GM12864 (cell line): ENCODE measurements at places on chromosomes 13 and 19.

DNA sequence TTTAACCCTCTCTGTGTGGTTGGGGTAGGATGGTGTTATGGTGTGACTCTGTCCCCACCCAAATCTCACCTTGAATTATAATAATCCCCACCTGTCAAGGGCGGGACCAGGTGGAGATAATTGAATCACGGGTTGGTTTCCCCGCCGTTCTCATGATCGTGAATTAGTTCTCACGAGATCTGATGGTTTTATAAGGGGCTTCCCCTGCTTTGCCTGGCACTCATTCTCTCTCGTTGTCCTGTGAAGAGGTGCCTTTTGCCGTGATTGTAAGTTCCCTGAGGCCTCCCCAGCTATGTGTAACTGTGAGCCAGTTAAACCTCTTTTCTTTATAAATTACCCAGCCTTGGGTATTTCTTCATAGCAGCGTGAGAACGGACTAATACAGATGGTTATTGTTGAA, 68.8 kb downstream of the ARHGEF7 start:
- no peak for DNase-seq

- no peak for DNase-seq
Measured at GRCh38 chr19:10832939-10833296, 3.1 kb downstream of the TMED1 start.

DNA sequence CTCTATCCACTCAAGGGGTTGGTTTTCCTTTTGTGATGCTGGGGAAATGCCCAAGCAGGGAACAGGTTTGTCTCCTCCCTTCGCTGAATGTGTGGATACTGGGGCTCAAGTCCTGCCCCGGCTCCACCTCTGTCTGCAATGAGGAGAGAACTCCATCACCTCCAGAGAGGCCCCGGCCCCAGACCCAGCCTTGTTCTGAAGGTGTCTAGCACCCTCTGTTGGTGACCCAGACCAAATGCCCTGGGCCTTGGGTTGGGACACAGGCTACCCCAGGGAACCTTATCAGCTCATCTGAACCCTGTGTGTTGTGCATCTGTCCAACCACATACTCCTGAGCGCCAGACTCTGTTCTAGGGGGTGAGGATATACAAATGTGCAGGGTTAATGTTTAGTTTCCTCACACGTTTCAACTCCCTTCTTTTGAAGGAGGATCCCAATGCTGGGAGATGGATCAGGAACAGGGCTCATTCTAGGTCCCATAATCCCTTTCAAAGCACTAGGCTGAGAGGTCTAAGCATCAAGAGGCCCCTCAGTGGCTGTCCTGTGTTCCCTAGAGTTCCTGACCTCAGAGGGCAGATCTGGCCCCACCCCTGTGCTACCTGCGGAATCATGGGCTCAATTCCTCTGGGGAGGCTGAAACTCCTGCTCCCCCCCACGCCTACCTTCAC, 112.5 kb upstream of the SLC7A1 start:
- no peak for DNase-seq

- no peak for DNase-seq
Measured at GRCh38 chr13:83223546-83223945, 658.7 kb downstream of the SLITRK1 start.

- DNase-seq = no peak
Measured at GRCh38 chr13:30799356-30799824, 64.0 kb downstream of the ALOX5AP start.

GRCh38 chr19:5126498-5127223, 157.7 kb downstream of the KDM4B start:
- no peak for DNase-seq

DNA sequence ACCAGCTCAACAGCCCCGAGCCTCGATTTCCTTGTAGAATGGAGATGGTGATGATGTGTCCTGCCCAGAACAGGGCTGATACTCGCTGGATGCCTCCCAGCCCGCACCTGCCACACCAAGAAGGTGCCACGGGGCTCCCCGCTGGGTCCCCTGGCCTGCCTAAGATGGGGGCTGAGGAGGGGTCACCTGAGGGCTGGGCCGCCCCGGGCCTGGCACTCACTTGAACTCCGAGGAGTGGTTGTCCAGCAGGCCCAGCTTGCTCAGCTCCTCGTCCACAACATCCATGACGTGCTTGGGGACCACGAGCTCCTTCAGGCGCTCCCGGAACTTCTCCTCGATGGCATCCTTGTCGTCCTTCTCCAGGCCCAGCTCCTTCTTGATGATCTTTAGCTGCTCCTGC, 14.4 kb downstream of the LONP1 start:
- DNase-seq = no peak

GRCh38 chr13:46192412-46192811, 10.4 kb upstream of the LCP1 start:
- DNase-seq = no peak

GRCh38 chr13:23021906-23022305, 158.9 kb upstream of the SGCG start:
- DNase-seq = no peak

GRCh38 chr13:46621133-46621532, 68.2 kb downstream of the LRCH1 start:
- no peak for DNase-seq

DNA sequence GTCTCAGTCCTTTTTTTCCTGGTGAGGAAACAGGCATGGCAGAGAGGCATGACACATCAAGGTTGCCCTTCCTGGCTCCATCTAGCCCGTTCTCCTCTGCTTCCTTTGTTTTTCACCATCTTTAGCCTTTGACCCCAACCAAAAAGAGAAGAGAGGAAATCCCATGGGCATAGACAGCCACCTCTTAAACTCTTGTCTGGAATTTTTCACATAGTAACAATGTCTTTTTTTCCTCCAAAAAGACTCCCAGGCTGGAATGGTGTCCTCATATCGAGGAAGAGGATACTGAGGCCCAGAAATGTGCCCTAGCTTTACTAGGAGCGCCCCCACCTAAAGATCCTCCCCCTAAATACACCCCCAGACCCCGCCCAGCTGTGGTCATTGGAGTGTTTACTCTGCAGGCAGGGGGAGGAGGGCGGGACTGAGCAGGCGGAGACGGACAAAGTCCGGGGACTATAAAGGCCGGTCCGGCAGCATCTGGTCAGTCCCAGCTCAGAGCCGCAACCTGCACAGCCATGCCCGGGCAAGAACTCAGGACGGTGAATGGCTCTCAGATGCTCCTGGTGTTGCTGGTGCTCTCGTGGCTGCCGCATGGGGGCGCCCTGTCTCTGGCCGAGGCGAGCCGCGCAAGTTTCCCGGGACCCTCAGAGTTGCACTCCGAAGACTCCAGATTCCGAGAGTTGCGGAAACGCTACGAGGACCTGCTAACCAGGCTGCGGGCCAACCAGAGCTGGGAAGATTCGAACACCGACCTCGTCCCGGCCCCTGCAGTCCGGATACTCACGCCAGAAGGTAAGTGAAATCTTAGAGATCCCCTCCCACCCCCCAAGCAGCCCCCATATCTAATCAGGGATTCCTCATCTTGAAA, at the start of gene GDF15:
GDF15 (plus strand) TSS at position 484 of the 868 bp plus-strand sequence; CDS start at position 516, 32 bp downstream.
- DNase-seq = no peak

GRCh38 chr13:95201814-95202651, 99.2 kb downstream of the ABCC4 start:
- DNase-seq = no peak

GRCh38 chr13:38618336-38618735, 68.5 kb upstream of the FREM2 start:
- no peak for DNase-seq

DNA sequence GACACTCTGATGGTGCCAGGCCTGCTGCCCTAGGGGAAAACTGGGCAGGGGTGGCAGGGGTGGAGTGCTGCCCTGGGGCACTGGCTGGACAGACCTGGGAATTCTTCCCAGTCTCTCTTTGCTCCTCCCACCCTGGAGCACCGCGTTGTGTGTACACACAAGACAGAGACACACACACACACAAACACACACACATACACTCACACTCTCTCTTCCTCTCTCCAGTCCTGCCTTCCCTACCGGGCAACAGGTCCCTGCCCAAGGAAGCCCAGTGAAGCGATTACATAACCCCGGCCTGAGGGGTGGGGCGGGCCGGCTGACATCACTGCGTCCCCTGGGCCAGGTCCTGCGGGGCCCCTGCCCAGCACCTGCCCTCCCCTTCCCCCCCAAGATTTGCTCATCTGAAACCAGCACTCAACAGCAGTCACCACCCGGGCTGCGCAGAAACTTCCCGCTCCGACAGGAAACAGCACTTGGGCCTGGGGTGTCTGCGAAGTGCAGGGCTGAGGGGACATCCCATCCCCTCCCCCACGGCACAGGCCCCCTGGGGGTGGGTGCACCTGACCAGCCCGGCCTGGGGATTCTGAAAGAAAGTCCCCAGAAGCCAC, 1.2 kb downstream of the MKNK2 start:
- no peak for DNase-seq

DNA sequence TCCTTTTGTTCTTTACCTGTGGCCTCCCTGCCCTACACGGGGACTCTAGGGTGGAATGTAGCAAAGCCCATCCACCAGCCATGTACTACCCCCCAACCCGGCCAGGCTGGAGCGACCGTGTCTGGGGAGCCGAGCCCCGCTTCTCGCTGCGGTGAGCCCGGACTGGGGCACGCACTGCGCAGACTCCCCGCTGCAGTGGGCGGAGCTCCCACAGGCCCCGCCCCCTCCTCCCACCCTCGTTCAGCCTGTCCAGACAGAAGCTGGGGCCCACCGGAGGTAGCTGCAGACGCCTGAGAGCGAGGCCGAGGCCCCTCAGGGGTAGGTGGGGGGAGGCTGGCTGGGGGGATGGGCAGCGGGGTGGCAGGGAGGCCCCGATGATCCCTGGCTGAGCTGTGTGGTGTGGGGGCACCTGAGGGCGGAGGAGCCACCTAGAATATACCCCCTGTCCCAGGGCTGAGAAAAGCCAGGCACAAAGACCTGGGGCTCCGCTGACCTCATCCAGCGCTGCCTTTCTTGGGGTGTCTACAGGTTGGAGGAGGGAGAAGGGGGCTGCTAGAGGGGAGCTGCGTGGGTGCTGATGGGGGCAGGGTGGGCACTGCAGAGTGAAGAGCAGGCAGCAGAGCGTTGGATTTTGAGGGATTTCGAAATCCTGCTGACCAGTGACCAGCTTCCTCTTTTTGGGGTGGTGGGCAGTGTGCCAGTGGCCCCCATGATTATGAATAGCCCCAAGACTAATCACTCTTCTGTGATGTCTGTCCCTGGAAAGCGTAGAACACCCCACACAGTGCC, 17.3 kb downstream of the PLD3 start:
- DNase-seq = no peak

DNA sequence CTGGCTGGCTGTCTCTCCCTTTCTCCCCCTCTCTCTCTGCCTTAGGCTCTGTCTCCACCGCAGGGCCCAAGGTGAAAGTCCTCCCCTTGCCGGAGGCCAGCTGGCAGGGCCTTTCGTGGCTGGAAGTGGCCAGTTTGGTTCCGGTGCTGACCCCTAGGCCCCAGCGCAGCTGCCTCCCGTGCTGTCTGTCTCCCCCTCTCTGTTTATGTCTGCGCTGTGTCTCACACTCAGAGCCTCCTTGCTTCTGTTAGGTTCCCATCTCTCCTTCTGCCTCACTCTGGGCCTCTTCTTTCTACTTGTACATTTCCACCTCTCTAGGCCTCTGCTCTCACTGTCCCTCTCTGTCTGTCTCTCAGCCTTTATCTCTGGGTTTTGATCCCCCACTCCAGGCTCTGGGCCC, 13.1 kb downstream of the CCDC97 start:
- no peak for DNase-seq

DNA sequence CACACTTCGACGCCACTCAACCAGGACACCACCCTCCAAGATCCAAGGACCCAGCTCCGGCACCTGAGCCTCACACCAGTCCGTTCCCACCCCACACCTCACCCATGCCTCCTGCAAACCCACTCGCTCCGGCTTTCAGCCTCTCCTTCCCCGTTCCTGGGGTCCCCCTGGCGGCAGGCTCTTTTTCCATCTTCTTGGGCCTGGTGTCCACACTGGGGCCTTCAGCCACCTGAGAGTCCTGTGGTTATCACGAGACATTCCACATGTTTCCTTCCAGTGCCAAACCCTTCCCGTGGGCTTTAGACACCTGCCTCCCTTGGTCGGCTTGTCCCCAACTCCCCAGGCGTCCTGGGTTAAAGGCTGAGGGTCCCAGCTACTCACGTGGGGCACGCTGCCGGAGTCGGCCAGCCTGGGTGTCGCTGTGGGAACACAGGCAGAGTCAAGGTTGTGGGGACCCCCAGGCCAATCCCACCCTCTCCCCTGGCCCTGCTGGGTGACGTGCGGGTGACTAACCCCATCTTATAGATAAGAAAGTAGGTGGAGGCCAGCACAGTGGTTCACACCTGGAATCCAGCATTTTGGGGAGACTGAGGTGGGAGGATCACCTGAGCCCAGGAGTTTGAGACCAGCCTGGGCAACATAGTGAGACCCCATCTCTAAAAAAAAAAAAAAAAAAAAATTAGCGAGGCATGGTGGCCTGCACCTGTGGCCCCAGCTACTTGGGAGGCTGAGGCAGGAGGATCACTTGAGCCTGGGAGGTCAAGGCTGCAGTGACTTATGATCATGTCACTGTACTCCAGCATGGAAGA, 1.9 kb downstream of the JSRP1 start:
- DNase-seq = no peak

GRCh38 chr19:4597975-4598671, 38.6 kb upstream of the SEMA6B start:
- DNase-seq = no peak

- no peak for DNase-seq
Measured at GRCh38 chr19:33622809-33623511, 1.2 kb downstream of the CHST8 start.

DNA sequence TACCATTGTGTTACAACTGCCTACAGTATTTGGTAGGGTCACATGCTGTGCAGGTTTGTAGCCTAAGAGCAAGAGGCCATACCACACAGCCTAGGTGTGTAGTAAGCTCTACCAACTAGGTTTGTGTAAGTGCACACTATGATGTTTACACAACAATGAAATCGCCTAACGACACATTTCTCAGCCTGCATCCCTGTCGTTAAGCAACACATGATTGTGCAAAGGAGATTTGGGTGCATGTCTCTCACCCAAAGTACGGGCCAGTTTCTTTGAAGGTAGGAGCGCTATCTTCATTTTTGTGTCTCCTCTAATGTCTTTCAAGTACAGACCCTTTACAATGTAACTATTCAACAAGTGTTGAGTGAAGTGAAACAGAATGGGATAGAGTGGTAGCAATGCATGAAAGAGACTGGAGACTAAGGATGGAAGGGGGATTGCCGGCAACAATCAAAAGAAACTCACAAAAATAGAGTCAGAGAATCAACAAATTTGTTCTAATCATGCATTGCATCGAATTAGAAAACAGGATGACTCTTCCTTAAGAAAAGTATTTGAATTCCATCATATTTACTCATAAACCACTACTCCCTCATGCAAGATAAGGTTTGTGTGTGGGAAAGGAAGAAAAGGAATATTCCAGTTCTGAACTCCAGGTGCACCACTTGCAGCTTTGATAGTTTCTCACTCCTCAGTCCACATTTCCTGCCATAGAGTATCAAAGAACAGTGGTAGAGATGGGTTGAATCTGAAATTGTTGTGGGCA, 60.2 kb upstream of the TNFRSF19 start:
- DNase-seq = no peak
